ENCODE measurements at places on chromosomes 11 and 22.

GRCh38 chr22:23077627-23078461 lies 7.5 kb downstream of the GNAZ start:
- no peak for DNase-seq

DNA sequence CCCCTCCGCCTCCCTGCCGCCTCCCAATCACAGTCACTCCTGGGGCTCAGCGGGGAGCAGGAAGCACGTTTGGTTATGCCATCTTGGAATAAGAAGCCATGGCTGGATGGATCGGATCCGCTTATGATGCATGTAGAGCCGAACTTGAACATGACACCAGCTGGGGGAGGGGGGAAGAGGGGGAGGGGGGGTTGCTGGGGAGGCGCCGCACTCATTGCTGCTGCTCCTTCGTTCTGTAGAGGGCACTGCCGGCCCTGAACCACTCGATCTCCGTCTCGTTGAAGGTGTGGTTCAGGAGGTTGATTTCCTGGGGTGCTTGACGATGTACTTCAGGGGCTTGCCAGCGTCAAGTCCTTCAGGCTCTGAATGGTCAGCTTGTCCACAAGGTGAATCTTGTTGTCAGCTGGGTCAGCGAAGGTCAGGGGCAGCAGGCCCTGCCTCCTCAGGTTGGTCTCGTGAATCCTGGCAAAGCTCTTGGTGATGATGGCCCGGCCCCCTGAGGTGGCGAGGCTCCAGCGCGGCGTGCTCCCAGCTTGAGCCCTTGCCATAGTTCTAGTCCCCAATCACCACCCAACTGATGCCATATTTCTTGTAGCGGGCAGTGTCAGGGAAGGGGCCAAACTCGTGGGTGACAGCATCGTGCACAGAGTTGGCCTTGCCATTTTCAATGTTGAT lies 476.9 kb upstream of the ISX start:
- no peak for DNase-seq

DNA sequence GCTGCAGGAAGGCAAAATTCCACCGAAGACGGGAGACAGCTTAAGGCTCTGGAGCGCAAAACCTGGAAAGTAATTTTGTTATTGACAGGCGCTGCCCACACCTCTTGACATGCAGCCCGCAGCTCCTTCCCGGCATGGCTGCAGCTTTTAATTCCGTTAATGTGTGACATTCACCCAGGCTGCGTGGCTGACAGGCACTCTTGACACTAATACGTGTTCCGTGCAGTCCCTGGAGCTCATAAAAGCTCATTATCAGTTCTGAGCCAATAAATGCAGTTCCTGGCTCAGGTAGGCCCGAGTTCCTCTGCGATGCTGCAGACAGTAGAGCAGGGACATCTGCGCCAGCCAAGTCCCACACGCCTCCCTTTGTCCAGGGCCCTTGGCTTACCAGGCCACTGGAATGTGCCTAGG lies 34.8 kb downstream of the TSPAN18 start:
- DNase-seq, result no peak

DNA sequence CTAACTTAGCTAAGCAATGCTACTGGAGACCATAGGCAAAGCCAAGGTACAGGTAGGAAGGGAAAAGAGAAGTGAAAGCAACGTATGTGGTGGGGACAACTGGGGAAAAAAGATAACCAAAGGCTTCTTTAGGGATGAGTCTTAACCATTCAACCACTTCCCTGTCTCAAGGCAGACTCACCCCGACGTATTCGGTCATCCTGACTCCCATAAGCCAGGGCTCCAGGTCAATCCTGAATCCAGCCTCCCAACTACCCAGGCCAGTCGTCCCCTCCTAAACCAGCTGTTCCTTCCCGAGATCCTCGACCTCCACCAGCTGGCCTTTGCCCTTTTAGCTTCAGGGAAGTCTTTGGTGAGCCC lies 330 bp downstream of the ACP2 start:
- DNase-seq, result no peak

- DNase-seq, result no peak
These were observed 4.7 kb downstream of the OSBPL5 start for GRCh38 chr11:3160252-3161031.

- no peak for DNase-seq
These were observed 9.3 kb downstream of the RNH1 start for GRCh38 chr11:497565-498296.

- DNase-seq, result no peak
These were observed 77.7 kb downstream of the LARGE1 start for GRCh38 chr22:33842421-33843094.

DNA sequence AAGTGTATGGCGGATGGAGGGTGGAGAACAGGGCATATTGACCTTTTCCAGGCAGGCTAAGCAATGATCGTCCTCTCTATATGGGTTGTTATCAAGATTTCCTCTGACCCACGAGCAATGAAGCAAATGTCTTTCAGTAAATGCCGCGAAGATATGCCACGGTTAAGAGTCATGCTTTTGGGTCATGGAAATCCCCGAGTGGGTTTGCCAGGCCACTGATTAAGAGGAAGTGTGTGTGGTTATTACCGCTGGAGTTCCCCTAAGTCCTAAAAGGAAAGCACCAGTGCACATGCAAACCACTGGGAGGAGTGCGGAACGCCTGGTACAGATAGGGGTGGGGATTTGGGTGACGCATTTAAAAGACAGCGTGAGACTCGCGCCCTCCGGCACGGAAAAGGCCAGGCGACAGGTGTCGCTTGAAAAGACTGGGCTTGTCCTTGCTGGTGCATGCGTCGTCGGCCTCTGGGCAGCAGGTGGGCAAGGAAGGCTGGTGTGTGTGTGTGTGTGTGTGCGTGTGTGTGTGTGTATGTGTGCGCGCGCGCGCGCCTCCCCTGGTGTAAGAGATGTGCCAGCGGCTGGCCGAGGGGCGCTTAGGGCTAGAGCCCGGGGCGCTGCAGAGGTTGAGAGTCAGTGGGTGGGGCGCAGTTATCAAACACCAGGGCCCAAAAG lies at the start of gene BIRC3:
Gene BIRC3 (plus strand): TSS at position 386 of the 669 bp plus-strand sequence. CDS start 7,026 bp downstream, outside the sequence.
- DNase-seq, result peak; percentile 76

DNA sequence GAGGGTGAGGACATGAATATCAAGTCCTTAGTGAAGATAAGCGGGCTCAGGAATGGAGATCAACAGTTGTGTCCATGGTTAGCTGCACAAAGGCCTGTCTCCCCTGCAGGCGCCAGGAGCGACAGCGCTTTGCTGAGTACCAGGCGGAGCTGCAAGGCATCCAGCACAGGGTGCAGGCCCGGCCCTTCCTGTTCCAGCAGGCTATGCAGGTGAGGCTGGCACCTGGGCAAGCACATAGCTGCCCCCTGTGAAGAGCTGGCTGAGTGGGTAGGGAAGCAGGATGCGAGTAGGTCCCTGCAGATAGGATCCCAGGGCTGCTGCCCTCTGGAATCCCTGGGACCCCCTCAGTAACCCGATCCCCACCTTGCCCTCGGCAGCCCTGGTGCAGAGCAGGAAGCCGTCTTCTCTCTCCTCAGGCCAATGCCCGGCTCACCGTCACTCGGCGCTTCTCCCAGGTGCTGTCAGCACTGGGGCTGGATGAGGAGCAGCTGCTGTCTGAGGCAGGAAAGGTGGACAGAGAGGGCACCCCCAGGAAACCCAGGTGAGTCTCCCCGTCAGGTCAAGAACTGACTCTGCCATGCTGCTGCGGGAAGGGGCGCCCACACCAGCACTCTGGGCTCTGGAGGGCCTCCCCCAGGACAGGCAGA lies 2.6 kb upstream of the SART1 start:
- DNase-seq, result no peak

- DNase-seq, result peak; percentile 25
These were observed 27.8 kb upstream of the ZNRF3 start for GRCh38 chr22:28855355-28856094.

DNA sequence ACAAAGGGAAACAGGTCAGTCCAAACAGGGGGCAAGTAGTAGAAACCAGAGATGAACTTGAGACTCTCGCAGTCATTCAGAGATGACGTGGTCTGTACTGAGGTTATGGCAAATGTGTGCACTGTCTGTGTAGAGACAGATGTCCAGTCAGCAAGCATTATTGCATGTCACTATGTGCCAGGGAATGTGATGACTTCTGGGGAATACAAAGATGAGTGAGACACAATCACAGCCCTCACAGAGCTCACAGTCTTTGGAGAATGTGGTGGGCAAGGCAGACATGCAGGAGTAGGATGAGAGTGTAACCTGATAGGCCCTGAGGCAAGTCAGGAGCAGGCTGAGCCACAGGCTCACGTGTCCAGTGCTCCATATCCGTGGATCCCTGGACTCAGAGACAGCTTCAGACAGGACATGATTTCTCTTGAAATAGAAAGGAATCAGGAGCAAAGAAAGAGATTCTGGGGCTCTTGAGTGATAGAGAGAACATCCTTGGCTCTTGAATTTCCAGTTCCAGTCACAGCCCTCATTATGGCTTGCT lies 550.7 kb downstream of the ETS1 start:
- DNase-seq, result no peak

DNA sequence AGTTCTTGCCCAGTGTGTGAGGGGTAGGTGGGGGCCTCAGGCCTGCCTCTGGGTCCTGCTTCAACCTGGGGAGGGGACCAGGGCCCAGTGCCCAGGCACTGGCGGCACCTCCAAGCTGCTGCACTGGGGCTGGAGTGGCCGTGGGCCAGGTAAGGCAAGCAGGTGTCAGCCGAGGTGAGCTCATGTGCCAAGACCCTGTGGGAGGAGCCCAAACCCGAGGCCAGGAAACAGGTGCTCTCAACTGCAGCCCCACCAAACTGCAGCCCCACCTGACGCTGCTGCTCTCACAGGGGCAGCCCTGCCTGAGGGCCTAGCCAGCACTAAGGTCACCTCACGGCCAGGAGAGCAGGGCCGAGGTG lies 18.1 kb upstream of the GNB1L start:
- DNase-seq, result no peak

DNA sequence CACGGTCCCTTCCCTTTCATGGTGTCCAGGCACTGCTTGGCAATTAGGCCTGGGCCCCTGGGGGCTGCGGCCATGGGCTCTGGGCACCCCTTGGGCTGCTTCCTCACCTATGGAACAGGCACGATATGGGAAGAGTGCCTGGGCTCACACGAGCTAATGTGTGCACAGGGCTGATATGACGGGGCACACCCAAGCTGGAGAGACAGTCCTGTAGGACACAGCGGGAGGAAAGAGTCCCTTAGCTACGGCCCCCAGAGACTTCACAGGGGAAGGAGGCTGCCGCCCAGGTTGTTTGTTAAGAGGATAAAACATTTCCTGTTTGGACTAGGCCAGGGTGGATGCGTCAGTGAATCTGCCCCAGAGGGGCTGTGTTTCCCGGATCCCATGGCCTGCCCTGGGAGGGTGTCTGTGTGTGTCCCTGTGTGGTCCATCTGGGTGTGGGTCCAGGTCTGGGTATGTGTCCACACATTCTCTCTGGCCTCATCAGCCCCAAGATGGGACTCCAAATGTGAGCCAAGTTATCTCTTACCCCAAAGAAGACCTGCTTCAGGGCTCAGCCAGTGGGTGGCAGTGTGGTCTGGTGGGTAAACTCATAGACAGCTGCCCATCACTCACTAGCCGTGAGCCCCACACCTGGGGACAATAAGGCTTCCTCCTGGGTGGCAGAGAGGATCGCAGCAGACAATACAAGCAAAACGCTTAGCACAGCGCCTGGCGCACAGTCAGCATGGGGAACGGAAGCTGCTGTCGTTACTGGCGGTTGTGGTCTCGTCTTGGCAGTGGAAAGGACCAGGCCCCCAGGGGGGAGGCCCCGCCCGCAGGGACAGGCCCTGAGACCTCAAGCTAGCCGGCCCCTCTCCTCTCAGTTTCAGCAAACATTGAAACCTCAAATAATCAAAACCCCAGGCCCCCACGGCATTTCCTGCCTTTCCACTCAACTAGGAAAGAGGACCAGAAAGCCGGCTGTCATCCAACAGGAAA lies 3.2 kb upstream of the EMID1 start:
- peak; percentile 57 for DNase-seq

DNA sequence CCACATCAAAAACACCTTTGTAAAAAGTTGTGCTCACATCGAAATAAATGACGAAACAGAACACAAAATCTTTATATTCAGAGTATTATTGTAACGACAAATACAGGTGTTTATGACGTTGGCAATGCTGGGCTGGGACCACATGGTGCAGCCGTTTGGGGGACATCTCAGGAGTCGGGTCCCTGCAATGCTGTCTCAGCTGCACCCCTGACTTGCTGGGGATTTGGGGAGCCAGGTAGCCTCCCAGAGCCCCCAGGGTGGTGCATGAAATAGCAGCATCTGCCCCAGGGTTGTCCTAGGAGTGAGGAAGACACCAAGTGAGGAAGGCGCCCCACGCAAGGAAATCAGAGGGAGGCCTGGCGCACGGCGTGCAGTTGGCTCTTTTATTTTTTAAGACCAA lies 1526.8 kb downstream of the BRD1 start:
- DNase-seq, result no peak

DNA sequence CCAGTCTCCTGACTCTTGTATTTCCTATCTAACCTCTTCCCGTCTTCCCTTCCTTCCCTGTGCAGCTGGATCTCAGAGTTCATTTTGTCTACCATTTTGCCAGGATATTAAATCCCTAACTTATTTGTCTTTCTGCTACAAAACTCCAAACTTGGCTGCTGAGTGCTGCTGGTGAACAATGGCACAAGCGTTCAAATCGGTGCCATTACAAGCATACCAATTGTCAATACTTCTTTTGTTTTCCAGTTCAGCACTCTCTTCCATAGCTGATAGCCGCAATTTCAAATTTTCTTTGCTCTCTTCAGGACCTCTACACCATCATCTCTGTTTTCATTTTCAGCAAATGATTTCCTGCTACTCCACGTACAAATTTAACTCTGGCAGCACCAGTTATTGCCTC lies 13.4 kb downstream of the IL18 start:
- no peak for DNase-seq

- DNase-seq, result no peak
These were observed 618 bp upstream of the CERK start for GRCh38 chr22:46738647-46739093.

DNA sequence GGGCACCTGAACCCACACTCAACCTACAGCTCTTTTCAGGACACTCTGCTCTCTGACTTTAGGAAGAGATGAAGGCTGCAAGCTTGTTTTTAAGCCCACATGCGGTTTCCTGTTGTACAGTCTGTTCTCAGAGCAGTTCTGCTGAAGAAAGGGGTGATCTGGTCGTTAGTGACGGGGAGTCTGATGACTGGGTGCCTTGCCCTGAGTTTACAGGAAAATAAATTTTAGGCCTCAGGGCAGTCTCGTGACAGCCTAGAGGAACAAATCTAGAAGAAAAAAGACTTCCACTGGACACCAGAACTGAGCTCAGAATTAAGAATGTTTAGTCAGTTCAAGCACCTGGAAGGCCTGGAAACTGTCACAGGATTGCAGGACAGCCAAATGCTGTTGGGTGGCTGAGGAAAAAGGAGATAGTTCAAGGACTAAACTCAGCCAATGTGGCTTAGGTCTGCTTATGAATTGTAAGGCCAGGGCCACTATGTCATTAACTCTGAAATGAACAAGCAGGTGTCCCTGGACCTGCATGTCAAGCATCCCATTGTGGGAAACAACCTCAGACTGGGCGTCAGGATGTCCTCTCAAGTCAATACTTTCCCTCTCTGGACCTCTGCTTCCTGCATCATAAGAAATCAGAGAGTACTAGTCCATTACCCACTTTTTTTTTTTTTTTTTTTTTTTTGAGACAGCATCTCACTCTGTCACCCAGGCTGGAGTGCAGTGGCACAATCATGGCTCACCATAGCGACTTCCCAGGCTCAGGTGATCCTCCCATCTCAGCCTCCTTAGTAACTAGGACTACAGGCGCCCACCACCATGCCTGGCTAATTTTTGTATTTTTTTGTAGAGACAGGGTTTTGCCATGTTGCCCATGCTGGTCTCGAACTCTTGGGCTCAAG lies 5.7 kb downstream of the PIK3IP1 start:
- DNase-seq, result peak; percentile 49

GRCh38 chr11:131299598-131300438 lies 70.6 kb upstream of the NTM start:
- DNase-seq, result no peak

GRCh38 chr11:75598900-75599299 lies 36.8 kb downstream of the SERPINH1 start:
- DNase-seq, result no peak

Measured in stimulated activated CD4-positive, alpha-beta T cell treated with anti-CD3 and anti-CD28 coated beads, Interleukin-4, amount 100 ng/mL, for 48 hours (primary cell).